GM03348 (cell line): ENCODE measurements at places on chromosomes 1 and 21.

GRCh38 chr1:52552236-52552504, 722 bp downstream of the TUT4 start:
- no peak for DNase-seq

DNA sequence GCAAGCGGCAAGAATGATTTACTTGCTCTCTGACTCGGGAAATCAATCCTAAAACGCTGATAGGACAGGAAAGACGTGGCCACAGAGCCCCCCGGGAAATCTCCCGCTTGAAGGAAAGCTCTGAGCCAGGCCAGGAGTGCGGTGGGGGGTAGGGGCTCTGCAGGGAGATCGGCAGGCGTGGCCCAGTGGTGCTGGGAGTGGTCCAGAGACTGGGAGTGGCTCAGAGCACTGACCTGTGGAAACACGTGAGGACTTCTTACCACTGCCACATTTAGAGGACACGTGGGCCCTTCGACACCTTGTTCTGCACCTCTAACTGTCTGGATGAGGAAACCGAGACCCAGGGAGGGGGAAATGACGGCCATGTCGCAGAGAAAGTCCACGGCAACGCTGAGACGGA, 130.0 kb upstream of the KLHDC7A start:
- DNase-seq, result no peak

- DNase-seq, result no peak
These were observed 771.6 kb upstream of the CXADR start for GRCh38 chr21:16741141-16741665.

GRCh38 chr1:1479547-1480487, 8.3 kb downstream of the ATAD3B start:
- DNase-seq, result no peak

DNA sequence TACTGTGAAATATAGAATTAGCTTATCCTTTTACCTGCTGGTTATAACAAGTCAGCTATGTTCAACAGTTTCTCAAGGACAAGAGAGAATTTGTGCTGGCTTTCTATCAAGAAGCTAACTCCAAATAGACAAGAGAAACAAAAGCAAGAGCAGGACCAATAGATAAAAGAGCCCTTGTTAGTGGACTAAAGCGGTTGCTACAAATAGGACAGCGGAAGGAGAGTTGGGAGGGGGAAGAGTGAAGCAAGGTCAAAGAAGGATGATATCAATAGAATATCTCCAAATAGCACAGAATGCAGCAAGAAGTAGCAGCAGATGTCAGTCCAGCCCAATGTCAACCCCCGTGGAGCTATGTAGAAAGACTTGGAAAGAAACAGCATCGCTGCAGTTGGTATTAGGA, 53.0 kb upstream of the AKT3 start:
- DNase-seq, result no peak

DNA sequence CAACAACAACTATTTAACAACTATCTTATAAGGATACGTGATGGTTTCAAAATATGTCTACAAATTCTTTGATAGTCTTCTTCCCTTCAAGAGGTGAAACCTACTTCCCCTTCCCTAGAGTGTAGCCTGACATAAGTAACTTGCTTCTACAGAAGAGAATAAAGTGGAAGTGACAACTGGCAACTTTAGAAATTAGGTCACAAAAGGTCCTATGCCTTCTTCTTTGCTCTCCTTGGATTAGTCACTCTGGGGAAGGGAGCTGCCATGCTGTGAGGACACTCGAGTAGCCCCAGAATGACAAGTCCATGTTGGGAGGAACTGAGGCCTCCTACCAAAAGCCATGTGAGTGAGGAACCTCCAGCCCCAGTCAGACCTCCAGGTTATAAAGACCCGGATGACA, 19.2 kb downstream of the EFCAB14 start:
- no peak for DNase-seq

DNA sequence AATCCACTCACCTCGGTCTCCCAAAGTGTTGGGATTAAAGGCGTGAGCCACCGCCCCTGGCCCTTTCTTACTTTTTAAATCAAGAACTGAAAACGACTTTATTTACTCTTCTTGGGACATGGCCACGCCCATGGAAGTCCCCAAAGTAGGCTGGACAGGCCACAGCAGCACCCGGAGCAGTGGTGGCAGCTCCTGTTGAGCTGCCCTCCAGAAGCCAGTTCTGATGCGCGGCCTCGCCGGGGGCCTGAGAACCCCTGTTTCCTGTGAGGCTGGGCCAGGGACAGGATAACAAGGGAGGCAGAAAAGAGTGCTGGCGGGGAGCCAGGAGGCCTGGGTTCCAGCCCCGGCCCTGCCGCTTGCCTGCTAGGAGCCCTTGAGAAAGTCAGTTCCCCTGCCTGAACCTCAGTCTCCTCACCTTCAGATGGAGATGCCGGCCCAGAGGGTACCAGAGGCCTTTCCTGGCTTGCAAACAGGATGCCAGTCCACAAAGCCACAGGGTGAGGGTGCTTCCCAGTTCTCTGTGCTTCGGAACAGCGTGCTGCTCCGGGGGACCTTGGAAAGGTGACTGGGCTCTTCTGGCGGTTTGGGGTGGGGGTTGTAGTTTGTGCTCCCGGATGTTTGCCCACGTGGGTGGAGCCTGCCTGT, 59.4 kb downstream of the RUNX3 start:
- DNase-seq, result no peak
